ENCODE measurements at places on chromosomes 7 and 10. TPM values are rescaled to one million over a fixed set of nuclear protein-coding genes. Genes with fewer than 3 reads are reported as not detected.
A peak's percentile ranks its signal among the peaks of the same experiment; 100 is the strongest.

The PTPN20 gene
- total RNA-seq: 3.4 TPM

DNA sequence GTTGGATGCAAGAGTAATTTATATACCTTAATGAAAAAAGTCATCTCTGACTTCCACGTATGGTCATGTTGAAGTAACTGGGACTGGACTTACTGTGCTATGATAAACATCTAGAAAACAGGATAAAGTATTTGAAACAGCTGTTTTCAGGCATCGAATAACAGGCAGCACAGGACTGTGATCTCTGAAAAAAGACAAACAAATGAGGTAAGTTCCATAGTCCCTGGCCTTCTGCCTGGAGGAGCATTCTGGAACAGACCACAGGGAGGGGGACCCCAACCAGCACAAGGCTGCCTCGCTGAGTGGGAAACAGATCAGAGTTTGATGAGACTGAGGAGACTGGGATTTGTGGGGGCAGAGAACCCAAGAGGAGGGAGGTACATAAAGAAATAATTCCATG, 89.1 kb upstream of the HABP2 start:
- H3K27me3 ChIP-seq: no peaks in the 10 kb centered on the region
- H3K36me3 ChIP-seq: no peaks in the 10 kb centered on the region
- no peak for DNase-seq
- no peak overlapping the region for H3K4me3 ChIP-seq
- no peaks in the 10 kb centered on the region for H3K4me1 ChIP-seq

DNA sequence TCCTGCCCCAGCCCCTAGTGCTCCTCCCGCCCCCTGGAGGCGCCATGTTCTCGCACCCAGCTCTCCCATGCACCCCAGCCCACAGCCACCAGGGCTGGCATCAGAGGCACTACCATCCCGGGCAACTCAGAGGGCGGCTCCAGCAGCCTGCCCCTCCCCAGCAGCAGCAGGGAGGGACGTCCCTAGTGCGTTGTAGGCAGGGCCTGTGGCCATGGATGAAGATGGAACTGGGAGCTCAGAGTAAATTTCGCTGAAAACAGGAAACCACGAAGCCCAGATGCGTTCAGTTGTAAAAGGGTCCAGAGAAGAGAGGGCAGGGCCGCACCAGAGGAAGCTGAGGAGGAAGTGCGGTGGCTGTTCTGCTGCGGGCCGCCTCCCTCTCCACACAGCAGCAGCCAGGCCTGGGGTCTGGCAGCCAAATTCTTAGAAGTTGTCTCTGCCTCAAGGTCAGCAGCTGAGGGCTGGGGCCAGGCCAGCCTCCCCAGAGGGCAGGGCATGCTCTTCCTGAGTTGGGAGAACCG, 24.6 kb downstream of the VSIR start:
- DNase-seq: peak; percentile 96
- H3K4me3 ChIP-seq: no peak overlapping the region
- H3K36me3 ChIP-seq: peaks cover 23% of the 10 kb centered on the region
- H3K27me3 ChIP-seq: no peaks in the 10 kb centered on the region

GRCh38 chr10:43304687-43305333, 37.9 kb upstream of the RASGEF1A start:
- peaks cover 4% of the 10 kb centered on the region for H3K4me1 ChIP-seq
- peak overlapping the region; percentile 10 for H3K27ac ChIP-seq
- peak overlapping the region; percentile 6 for H3K4me3 ChIP-seq
- H3K27me3 ChIP-seq: no peaks in the 10 kb centered on the region
- H3K36me3 ChIP-seq: no peaks in the 10 kb centered on the region

DNA sequence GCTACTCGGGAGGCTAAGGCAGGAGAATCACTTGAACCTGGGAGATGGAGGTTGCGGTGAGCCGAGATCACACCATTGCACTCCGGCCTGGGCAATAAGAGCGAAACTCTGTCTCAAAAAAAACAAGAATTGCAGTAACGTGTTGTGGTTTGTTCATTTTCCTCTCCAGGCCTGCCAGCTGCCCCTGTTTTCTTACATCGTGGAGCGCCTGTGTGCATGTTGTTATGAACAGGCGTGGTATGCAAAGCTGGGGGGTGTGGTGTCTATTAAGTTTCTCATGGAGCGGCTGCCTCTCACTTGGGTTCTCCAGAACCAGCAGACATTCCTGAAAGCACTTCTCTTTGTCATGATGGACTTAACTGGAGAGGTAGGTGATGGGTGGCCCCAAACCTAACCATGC, 52.1 kb downstream of the TRRAP start:
- no peak overlapping the region for H3K4me3 ChIP-seq
- H3K36me3 ChIP-seq: peaks cover 100% of the 10 kb centered on the region
- no peaks in the 10 kb centered on the region for H3K27me3 ChIP-seq
- no peaks in the 10 kb centered on the region for H3K4me1 ChIP-seq
- no peak for DNase-seq
